ENCODE measurements at places on chromosomes 2 and 18.

GRCh38 chr2:174125090-174125489, 123.2 kb downstream of the OLA1 start:
- no peak for DNase-seq

DNA sequence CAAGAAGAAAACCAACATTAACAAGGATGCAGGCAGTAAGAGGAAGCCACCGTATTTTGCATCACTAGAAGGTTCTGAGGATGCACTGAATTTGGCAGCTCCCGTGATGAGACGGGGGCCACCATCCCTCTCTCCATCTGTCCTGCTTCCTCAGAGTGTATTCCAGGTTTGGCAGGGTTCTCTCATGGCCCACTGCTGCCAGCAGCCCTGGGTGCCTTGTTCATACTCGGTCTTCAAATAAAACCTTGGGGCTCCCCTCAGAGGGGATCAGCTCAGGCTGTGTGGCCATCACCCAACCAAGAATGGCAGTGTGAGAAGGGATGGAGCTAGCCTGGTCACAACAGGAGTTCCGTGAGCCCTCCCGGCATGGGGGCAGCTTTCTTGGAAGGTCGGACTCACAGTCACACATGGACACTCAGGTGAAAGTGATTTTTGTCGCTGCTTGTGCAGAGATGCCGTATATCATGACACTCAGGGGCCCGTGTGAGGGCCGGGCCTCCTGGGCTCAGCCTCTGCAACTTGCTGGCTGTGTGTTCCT, 12.8 kb upstream of the MBP start:
- no peak for DNase-seq

- DNase-seq = no peak
Observed at GRCh38 chr2:120920454-120921148, 184.9 kb downstream of the GLI2 start.

DNA sequence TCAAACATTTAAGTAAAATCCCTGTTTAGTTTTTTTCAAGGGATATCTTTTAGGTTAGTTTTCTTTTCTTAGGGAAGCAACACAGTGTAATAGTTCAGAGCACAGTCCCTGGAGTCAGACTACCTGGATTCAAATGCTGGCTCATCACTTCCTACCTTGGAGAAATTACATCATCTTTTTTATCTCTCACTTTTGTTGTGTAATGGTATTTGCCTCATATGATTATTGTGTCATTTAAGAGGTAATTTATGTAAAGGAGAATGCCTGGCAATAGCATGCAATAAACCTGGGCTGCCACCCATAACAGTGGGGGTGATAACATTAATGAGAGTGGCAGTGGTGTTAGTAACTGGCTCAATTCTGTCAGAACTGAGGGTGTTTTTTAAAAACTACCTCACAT, 26.3 kb downstream of the ERLEC1 start:
- no peak for DNase-seq

DNA sequence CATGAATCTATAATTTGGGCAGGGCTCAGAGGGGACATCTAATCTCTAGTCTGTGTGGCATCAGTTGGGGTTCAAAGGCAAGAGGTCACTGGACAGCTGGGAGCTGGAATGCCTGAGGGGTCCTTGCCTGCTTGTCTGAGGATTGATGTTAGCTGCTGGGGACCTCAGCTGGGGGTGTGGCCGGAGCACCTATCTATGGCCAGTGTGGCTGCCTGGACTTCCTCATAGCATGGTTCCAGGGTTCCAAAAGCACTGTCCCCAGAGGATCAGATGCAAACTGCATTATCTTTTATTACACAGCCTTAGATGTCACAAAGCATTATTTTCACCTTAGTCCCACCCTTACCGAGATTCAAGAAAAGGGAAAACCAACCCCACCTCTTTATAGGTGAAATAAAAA, 38.6 kb upstream of the YPEL5 start:
- DNase-seq = no peak

All from posterior vena cava (tissue), 2 donors.